ENCODE measurements at places on chromosomes 12 and 14.

DNA sequence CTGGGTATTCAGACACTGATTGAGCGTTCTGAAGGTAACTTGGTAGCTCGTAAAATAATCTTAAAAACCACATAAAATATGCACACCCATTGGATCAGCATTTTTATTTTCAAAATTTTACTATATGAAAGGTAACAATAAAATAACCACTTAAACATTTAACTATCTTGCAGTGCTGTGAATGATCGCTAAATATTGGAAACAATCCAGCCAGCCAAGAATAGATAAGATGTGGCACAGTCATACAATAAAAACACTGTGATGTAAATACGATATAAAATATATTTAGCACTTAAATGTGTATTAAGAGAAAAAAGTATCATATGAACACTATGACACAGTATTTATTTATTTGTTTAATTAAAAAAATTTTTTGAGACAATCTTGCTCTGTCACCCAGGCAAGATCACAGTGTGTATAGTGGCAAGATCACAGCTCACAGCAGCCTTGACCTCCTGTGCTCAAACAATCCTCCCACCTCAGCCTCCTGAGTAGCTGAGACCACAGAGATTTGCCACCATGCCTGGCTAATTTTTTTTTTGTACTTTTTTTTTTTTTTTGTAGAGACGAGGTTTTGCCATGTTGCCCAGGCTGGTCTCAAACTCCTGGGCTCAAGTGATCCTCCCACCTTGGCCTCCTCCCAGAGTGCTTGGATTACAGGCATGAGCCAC lies 39.4 kb downstream of the SDR9C7 start:
- DNase-seq = no peak

GRCh38 chr12:76124456-76124855 lies 40.0 kb upstream of the NAP1L1 start:
- no peak for DNase-seq

- no peak for DNase-seq
These were observed 48.4 kb upstream of the FOS start for GRCh38 chr14:75230140-75230792.

DNA sequence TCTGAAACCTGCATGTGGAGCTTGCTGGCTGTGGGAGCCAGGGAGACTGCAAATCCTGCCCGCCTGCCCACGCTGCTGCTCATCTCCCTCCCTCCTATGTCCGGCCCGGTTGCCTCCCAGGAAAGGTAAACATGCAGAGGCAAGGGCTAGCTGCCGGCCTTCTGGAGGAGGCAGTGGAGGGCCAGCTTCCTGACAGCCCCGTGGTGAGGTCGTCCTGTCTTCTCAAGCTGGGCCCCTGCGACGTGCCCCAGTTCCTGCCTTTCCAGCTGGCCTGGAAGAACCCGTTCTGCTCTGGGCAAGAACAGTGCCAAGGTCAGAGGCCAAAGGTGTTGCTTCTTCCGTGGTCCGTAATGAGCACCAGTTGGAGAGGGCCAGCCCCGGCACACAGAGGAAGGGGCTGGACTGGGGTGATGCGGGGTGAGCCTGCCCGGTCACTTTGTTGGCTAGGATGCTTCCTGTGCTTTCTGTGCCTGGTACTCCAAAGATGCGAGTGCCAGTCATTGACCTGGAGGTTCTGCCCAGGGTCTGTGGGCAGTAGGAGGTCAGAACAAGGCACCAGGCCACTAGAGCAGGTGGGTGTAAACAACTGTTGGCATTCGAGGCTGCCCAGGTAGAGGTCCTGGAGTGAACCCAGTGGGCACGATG lies 25.3 kb downstream of the TPCN1 start:
- no peak for DNase-seq

- no peak for DNase-seq
These were observed 7.4 kb downstream of the MAP4K5 start for GRCh38 chr14:50524731-50525515.

Measured in cortex of kidney (tissue), 1 donor.